ENCODE measurements at places on chromosomes 7 and 10.

- no peak for DNase-seq
Measured at GRCh38 chr7:117148971-117149370, 173.9 kb downstream of the WNT2 start.

- DNase-seq: no peak
Measured at GRCh38 chr7:86668315-86668714, 24.6 kb downstream of the GRM3 start.

DNA sequence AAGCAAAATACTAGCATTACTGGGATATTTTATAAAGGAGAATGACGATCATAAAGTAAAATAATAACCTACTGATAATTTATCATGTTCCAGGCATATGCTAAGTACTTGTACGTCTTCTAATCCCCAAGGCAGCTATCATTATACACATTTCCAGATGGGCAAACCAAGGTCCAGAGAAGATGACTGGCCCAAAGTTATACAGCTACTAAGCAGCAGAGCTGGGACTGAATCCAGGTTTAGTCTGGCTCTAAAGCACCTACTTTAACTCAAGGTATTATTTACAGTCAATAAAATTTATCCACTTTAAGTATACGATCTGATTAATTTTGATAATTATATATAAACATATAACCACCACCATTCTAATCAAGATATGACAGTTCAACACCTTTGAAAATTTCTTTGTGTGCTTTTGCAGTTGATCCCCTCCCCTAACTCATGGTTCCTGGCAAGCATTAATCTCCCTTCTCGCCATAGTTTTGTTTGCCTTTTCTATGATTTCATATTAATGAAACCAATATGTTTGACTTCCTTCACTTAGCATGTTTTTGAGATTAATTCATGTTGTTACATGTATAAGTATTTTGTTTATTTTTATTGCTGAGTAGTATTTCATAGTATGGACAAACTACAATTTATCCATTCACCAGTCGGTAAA is 126.7 kb downstream of the CPEB3 start:
- DNase-seq: no peak

GRCh38 chr7:73436031-73436929 is 2.7 kb downstream of the FZD9 start:
- no peak for DNase-seq

GRCh38 chr7:30546596-30546995 is 42.0 kb upstream of the GGCT start:
- no peak for DNase-seq

DNA sequence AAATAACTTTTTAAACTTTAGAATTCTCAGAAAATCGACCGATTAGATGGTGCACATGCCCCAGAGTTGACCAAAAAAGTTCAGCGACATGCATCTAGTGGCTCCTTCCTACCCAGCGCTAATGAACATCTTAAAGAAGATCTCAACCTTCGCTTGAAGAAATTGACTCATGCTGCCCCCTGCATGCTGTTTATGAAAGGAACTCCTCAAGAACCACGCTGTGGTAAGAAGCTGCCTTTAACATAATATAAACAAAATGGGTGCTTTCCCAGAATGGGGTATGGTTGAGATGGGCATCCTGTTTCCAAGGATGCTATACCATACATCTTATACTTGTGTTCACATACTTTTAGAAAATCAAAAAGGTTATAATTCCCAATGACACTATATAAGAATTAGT is 24.6 kb downstream of the GLRX3 start:
- DNase-seq: no peak

DNA sequence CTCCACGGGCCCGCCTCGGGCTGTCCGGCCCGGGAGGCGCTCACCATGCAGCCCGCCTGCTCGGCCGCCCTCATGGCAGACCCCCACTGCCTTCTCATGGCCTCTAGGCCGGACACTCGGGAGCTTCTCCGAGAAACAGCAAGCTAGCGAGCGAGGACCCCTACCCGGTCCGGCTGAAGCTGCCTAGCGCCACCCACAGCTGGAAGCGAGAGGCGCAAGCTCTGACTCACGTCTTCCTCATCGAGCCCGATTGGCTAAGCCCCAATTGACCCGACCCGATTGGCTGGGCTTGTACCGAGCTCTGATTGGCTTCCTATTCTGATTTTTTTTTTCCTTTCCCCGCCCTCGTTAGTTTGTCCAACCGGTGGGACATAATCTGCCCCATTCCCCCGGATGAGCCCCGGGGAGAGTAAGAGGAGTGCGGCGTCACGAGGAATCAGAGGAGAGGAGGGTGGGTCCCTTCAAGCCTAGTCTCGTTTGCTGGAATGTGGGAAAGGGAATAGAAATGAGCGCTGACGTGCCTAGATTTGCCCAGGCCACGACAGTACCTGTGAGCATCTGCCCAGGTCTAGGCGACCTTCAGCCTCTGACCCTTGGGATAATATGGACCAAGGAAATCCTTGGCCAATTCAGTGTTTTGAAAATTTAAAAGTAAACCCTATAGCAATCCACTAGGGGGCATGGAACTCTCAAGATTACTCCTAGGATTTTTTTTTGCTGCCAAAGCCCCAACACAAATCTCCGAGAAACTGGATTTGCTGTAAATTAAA is at the start of gene TYSND1:
TYSND1 (minus strand) TSS at position 212 of the 770 bp plus-strand sequence; CDS start at position 98, 114 bp downstream.
- peak; percentile 95 for DNase-seq

Data from HL-60 (cell line).